ENCODE measurements at places on chromosomes 5 and 9. TPM values are rescaled to one million over a fixed set of nuclear protein-coding genes. Genes with fewer than 3 reads are reported as not detected.

The CDKN2A gene
- not detected for total RNA-seq

GRCh38 chr5:32283539-32284377 lies 29.0 kb downstream of the MTMR12 start:
- H3K36me3 ChIP-seq, result peaks cover 10% of the 10 kb centered on the region
- DNase-seq, result no peak
- H3K4me3 ChIP-seq, result no peak overlapping the region
- H3K27ac ChIP-seq, result no peak overlapping the region
- no peaks in the 10 kb centered on the region for H3K27me3 ChIP-seq
- H3K4me1 ChIP-seq, result peaks cover 30% of the 10 kb centered on the region

GRCh38 chr5:132629230-132629944 lies 28.6 kb upstream of the IL13 start:
- H3K27me3 ChIP-seq, result no peaks in the 10 kb centered on the region
- peaks cover 2% of the 10 kb centered on the region for H3K4me1 ChIP-seq
- no peak for DNase-seq
- peaks cover 18% of the 10 kb centered on the region for H3K36me3 ChIP-seq
- H3K4me3 ChIP-seq, result no peak overlapping the region

GRCh38 chr9:113176803-113177202 lies 26.0 kb downstream of the SLC31A2 start:
- no peaks in the 10 kb centered on the region for H3K27me3 ChIP-seq
- no peaks in the 10 kb centered on the region for H3K4me1 ChIP-seq
- no peak overlapping the region for H3K4me3 ChIP-seq
- DNase-seq, result no peak

The MYOT gene
- not detected for total RNA-seq

GRCh38 chr5:60514152-60514551 lies 185.8 kb downstream of the DEPDC1B start:
- H3K27ac ChIP-seq, result no peak overlapping the region
- H3K4me1 ChIP-seq, result peaks cover 3% of the 10 kb centered on the region
- no peak for DNase-seq
- H3K27me3 ChIP-seq, result no peaks in the 10 kb centered on the region

DNA sequence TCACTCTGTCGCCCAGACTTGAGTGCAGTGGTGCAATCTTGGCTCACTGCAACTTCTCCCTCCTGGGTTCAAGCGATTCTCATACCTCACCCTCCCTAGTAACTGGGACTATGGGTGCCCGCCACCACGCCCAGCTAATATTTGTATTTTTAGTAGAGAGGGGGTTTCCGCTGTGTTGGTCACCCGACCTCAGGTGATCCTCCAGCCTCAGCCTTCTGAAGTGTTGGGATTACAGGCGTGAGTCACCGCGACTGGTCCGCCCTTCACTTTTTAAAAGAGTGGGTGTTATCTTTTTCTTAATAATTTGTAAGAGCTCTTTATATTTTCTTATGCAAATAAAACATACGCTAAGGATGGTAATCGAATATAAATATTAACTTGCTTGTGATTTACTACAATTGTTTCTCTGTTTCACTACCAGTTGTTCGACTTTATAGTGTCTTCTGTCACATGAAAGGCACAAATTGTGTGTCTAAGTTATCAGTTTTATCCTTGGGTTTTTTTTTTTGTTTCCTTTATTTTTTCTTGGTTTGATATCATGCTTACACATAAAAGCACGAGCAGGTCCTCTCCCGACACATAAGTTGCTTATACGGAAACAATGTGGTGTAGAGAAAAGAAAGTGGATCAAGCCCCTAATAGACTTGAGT lies 1.9 kb upstream of the GPBP1 start:
- no peak for DNase-seq
- H3K27ac ChIP-seq, result peak overlapping the region; percentile 100

The OCLN gene
- 143 TPM for total RNA-seq

DNA sequence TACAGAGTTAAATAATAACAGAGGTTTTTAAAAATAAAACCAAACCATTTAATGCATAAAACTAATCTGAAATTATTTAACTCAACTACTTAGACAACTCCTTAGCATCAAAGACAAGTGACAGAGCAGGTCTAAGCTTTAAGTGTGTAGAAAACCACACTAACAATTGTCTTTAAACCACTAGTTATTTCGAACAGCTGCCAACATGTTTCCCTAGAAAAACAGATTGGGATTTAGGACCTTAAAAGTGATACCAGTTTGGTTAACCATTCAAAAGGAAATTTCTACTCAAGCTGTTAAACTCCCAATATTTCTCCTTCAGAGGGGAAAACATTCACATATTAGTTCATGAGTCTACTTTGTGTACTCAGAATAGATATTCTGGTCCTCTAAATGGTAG lies 208.7 kb downstream of the BNC2 start:
- H3K36me3 ChIP-seq, result no peaks in the 10 kb centered on the region
- DNase-seq, result no peak
- H3K4me1 ChIP-seq, result peaks cover 4% of the 10 kb centered on the region
- no peaks in the 10 kb centered on the region for H3K27me3 ChIP-seq
- no peak overlapping the region for H3K27ac ChIP-seq

DNA sequence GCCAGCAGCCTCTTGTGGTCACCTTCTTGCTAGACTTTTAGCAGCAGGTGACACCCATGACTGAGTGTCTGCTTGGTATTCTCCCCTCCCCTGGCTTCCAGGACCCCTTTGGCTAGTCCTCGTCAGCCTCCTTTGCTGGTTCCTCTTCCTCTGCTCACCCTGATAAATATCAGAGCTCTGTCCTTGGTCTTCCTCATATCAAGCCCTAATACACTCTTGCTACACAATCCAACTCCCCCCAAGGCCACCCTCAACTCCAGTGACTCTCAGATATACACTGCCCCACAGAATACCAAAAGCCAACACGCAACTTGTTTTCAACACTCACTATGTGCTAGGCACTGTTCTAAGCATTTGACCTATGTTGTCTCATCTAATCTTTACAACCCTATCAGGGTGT lies 30.3 kb upstream of the LCP2 start:
- no peaks in the 10 kb centered on the region for H3K4me1 ChIP-seq
- no peak for DNase-seq
- no peak overlapping the region for H3K4me3 ChIP-seq
- H3K27ac ChIP-seq, result no peak overlapping the region

The SPATA31C1 gene
- not detected for total RNA-seq

DNA sequence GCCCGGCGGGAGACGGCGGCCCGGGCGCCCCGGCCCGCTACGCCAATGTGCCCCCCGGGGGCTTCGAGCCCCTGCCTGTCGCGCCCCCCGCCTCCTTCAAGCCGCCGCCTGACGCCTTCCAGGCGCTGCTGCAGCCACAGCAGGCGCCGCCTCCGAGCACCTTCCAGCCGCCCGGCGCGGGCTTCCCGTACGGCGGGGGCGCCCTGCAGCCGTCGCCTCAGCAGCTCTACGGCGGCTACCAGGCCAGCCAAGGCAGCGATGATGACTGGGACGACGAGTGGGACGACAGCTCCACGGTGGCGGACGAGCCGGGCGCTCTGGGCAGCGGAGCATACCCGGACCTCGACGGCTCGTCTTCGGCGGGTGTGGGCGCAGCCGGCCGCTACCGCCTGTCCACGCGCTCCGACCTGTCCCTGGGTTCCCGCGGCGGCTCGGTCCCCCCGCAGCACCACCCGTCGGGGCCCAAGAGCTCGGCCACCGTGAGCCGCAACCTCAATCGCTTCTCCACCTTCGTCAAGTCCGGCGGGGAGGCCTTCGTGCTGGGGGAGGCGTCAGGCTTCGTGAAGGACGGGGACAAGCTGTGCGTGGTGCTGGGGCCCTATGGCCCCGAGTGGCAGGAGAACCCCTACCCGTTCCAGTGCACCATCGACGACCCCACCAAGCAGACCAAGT lies 723 bp downstream of the SNX18 start:
- H3K36me3 ChIP-seq, result peaks cover 6% of the 10 kb centered on the region
- no peaks in the 10 kb centered on the region for H3K27me3 ChIP-seq
- peaks cover 33% of the 10 kb centered on the region for H3K4me1 ChIP-seq
- peak; percentile 41 for DNase-seq
- H3K27ac ChIP-seq, result peak overlapping the region; percentile 33

- H3K27ac ChIP-seq, result peak overlapping the region; percentile 22
- no peaks in the 10 kb centered on the region for H3K27me3 ChIP-seq
- H3K4me3 ChIP-seq, result no peak overlapping the region
- no peak for DNase-seq
Observed at GRCh38 chr5:61386045-61386800, 54.2 kb downstream of the ZSWIM6 start.

DNA sequence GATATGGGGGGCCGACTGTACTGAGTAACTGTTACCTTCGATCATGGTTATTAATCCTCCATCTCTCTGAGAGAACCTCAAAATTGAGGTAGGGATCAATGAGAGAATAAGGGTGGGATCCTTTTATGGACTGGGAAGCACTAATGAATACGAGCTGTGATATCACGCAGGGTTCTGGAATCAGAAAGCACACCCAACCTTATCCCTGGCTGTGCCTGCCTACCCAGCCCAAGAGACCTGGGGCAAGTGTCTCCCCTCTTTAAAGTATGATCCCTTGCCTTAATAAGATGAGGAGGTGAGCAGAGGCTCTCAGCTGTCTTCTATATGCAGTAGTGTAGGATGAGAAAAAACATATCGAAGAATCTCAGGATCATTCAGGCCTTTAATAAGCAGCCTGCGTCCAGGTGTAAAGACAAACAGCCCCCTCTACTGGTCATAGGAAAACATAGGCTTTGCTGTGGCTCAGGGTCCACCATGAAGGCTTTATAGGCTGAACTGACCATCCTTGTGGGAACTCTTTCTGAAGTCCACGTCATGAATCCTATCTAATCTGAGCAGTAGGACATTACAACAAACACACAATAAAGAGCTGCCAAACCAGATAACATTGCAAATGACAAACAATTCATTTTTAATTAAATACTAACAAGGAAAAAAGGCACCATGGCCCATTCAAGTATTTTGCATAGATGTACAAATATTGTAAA lies 16.8 kb downstream of the NIPAL4 start:
- H3K27me3 ChIP-seq, result no peaks in the 10 kb centered on the region
- H3K36me3 ChIP-seq, result no peaks in the 10 kb centered on the region
- peak overlapping the region; percentile 58 for H3K27ac ChIP-seq
- H3K4me3 ChIP-seq, result no peak overlapping the region
- peak; percentile 18 for DNase-seq

The CCDC69 gene
- total RNA-seq, result 4.6 TPM
